GM03348 (cell line): ENCODE measurements at places on chromosomes 6 and 20.

GRCh38 chr6:163323274-163323673 lies 91.2 kb upstream of the QKI start:
- DNase-seq, result no peak

DNA sequence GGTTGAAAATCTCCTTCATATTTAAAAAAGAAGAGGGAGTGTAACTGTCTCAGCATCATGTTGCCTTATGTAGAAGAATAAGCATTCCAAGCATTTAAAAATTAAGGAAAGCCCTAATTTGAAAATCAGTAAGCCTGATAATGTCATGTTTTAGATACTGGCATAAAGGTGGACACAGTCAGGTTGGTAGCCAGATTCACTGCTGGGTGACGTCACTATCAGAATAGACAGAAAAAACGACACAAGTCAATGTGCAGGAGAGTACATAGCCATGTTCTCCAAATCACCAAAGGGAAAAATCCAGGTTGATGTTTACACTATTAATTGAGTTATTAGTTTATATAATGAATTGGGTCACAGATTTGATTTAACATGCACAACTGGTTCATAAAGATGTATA lies 50.8 kb upstream of the POU3F2 start:
- no peak for DNase-seq

GRCh38 chr6:4134841-4135664 lies at the start of gene ECI2:
TSS of gene ECI2 (minus strand) at chr6:4135575. CDS start at chr6:4135560, 15 bp downstream.
- peak; percentile 79 for DNase-seq

DNA sequence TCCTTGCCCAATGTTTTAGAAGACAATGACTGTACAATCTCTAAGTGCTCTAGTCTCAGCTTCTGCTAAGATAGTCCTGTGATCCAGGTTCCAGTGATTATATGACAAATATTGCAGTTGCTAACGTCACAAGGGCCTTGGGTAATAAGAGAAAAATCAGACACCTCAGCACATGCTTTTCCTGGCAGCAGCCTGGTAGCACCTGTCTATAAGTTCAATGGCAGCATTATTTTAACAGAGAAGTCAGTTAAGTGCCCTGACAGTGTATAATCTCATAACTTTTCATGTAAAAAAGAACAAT lies 121.3 kb upstream of the BCLAF1 start:
- no peak for DNase-seq

- no peak for DNase-seq
Measured at GRCh38 chr6:139446138-139446715, 71.8 kb upstream of the CITED2 start.
